ENCODE measurements at places on chromosomes 4 and X.

DNA sequence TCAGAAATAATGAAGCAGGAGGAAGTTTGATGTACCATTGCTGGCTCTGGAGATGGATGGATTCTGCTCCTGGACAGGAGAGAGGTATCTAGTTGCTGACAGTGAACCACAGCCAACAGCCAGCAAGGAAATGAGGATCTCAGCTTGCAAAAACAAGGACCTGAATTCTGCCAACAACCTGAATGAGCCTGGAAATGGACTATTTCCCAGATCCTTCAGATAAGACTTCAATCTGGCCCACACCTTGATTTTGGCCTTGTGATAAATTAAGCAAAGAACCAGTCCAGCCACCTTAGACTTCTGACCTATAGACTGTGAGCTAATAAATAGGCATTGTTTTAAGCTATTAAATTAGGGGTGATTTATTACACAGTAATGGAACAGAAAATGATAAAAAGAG lies 220.3 kb downstream of the ADAMTS3 start:
- no peaks in the 10 kb centered on the region for H3K36me3 ChIP-seq
- no peak overlapping the region for H3K4me3 ChIP-seq
- H3K27ac ChIP-seq: no peak overlapping the region
- no peak for DNase-seq
- H3K4me1 ChIP-seq: peaks cover 12% of the 10 kb centered on the region

- no peaks in the 10 kb centered on the region for H3K36me3 ChIP-seq
- H3K4me1 ChIP-seq: peaks cover 24% of the 10 kb centered on the region
- no peak for DNase-seq
- H3K27ac ChIP-seq: no peak overlapping the region
Observed at GRCh38 chr4:86449746-86450588, 90.1 kb upstream of the MAPK10 start.

DNA sequence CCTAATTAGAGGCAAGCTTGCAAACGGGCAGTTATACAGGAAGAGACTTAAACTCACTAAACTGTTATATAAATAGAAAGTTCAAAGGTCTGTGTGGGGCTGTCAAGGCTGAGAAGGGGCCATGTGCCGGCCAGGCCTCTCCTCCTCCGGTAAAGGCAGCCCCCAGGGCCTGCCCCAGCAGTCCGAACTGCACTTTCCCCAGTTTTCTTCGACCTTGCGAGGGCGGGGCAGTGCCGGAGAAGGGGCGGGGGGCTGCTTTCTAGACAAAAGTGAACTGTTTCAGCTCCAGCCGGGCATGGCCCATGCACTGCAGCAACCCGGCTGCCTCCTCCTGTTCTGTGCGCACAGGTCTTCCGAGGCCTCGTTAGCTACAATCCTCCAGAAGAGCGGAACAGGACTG lies 4.1 kb downstream of the AFF2 start:
- no peaks in the 10 kb centered on the region for H3K4me1 ChIP-seq
- no peak overlapping the region for H3K4me3 ChIP-seq
- no peaks in the 10 kb centered on the region for H3K36me3 ChIP-seq
- H3K27me3 ChIP-seq: peaks cover 2% of the 10 kb centered on the region

DNA sequence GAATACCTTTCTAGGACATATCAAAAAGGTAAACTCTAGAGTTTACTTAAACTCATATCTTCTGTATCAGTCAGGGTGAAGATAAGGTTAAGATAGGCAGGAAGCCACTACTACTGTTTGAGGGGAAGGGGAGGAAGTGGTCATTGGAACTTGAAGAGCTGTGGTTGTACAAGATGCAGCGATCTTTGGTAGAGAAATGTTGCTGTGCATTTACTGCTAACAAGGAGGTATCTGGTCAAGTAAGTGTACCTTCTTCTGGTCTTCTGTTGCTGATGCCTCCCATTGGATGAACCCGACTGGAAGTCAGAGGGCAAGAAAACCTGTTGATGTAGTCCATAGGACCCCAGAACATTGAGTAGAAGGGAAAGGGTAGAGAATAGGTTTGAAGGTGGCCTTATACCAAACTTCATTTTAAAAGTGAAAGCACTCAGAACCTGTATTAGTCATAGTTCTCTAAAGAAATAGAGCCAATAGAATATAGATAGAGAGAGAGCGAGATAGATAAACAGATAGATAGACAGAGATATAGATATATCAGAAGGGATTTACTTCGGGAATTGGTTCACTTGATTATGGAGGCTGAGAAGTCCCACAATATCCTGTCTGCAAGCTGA lies 47.9 kb upstream of the TSPAN5 start:
- H3K36me3 ChIP-seq: peaks cover 9% of the 10 kb centered on the region
- H3K4me1 ChIP-seq: peaks cover 32% of the 10 kb centered on the region
- no peak overlapping the region for H3K4me3 ChIP-seq
- DNase-seq: no peak
- H3K27me3 ChIP-seq: peaks cover 3% of the 10 kb centered on the region
- H3K27ac ChIP-seq: no peak overlapping the region

DNA sequence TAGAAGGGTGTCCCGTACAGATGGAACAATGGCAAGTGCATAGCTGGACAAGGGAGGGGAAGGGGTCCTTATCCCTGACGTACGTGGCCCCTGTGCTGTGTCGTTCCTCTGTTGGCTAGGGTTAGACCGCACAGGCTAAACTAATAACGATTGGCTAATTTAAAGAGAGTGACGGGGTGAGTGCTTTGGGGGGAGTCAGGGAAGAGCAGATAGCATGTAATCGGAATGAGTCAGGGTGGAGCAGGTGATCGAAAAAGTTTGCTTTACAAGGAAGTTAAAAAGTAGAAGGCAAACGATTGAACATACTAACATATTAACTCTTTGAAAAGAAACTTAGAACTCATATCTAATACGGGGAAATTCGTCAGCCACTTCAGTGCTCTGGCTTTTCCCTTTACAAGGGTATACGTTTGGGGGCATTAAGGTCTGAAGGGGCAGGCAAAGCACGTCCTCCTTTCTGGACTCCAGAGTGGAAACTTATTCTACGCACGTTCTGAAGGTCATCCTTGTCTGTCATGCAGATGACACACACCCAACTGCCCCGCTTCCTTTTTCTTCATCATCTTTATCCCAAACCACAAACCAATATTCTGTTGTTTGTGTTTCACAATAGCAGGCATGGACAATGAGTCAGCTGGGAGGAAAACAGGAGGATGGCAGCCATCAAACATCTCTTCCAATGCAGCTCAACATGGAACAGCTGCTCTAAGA lies 10.2 kb upstream of the CRLF2 start:
- peaks cover 3% of the 10 kb centered on the region for H3K27me3 ChIP-seq
- peaks cover 6% of the 10 kb centered on the region for H3K36me3 ChIP-seq
- H3K4me3 ChIP-seq: no peak overlapping the region
- peak; percentile 72 for DNase-seq
- H3K4me1 ChIP-seq: peaks cover 12% of the 10 kb centered on the region

DNA sequence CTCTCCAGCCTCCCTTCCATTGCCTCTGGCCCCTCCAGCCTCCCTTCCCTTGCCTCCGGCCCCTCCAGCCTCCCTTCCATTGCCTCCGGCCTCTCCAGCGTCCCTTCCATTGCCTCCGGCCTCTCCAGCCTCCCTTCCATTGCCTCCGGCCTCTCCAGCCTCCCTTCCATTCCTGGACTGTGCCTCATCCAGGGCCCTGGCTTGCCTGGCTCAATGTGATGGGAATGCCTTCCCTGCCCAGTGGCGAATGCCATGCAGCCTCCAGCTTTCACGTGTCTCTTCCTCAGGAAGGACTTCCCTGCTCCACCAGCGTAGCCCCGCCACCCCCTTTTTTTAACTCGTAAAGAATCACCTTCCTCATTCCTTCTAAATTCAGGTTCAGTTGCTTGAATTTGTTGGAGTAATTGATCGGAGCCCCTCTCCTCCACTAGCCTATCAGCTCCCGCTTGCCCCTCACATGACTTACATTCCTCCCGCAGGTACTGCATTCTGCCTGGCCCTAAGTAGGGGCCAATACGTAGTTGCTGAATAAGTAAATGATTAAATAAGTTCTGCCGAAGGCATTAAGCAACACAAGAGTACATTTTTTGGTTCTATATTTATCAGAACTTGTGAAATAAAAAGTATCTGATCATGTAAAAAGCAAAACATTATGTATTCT lies 30.3 kb downstream of the SORBS2 start:
- DNase-seq: no peak
- no peaks in the 10 kb centered on the region for H3K27me3 ChIP-seq
- peaks cover 12% of the 10 kb centered on the region for H3K4me1 ChIP-seq
- H3K4me3 ChIP-seq: no peak overlapping the region
- H3K36me3 ChIP-seq: no peaks in the 10 kb centered on the region
- H3K27ac ChIP-seq: no peak overlapping the region

GRCh38 chr4:27008679-27009078 lies 148.0 kb downstream of the STIM2 start:
- peaks cover 68% of the 10 kb centered on the region for H3K4me1 ChIP-seq
- H3K27ac ChIP-seq: no peak overlapping the region
- H3K4me3 ChIP-seq: no peak overlapping the region
- no peaks in the 10 kb centered on the region for H3K27me3 ChIP-seq
- DNase-seq: no peak
- H3K36me3 ChIP-seq: no peaks in the 10 kb centered on the region

All from HFFc6 (cell line).